Right kidney (tissue), 9 donors: ENCODE measurements at places on chromosomes 1 and 21.
A peak's percentile ranks its signal among the peaks of the same experiment; 100 is the strongest.

DNA sequence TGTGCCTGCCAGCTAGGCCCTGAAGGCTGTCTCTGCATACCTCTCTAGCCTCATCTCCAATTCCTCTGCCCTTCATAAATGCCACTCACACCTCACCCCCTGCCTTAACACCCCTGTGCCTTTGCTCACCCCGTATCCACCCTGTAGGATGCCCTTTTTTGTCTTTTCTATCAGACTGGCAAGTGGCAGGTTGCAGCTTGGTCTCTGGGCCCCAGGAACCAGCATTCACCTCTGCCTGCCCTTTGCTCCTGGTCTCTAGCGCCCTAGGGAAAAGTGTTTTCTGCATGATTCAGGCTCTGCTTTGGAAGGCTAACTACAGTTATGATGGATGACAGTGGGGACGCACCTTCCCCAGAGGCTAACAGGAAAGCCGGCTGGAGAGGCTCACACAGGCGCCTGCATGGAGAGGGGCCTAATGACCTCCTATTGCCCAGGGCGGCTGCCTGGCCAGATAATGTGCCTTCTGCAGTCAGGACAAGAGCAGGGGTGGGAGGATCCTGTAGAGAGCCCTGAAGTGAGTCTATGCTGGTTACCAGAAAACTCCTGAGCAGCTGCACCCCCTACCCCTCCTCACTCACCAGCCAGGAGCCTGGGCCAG is 11.2 kb downstream of the KANK4 start:
- DNase-seq: no peak

GRCh38 chr1:22104865-22105437 is 37.9 kb downstream of the WNT4 start:
- DNase-seq: no peak

DNA sequence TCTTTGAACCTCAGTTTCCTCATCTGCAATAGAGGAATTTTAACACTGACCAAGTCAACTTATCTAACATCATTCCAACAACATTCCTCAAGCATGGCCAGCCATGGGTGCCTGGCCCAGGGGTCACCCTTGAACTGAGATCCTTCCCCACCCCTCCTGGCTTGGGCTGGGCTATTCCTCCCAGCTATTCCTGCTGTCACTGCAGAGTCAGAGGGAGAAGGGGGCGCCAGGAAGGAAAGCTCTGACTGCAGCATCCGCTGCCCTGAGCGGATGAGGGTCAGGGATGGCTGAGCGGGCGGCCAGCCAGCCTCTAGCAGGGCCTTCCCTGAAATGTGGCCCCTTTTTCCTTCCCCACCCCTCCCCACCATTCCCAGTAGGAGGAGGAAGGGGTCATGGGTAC is 3.1 kb downstream of the TINAGL1 start:
- peak; percentile 56 for DNase-seq

DNA sequence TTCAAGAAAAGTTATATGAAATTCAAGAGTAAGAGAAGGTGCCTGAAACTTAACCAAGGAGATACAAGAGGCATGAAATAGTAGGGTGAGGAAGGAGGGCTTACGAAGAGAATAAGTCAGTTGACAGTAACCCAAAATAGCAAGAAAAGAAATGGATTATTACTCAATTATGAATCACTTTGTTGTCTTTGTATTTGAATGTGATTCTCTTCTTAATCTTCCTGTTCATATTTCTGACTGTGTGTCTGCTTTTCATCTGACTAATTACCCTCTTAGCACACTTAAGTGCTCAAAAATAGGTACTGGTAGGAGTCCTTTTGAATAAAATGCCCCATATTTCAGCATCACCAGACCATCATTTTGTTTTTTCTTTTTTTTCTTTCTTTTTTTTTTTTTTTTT is 39.4 kb downstream of the GLMN start:
- DNase-seq: no peak

GRCh38 chr1:11156963-11157362 is 32.2 kb upstream of the ANGPTL7 start:
- DNase-seq: peak; percentile 33

GRCh38 chr1:51336711-51337110 is 6.3 kb upstream of the TTC39A start:
- no peak for DNase-seq

GRCh38 chr1:56002231-56002630 is 577.1 kb downstream of the PLPP3 start:
- DNase-seq: no peak

GRCh38 chr1:30725450-30726095 is 2.2 kb upstream of the MATN1 start:
- DNase-seq: no peak

- no peak for DNase-seq
These were observed 11.7 kb downstream of the SLC19A1 start for GRCh38 chr21:45530423-45531113.

DNA sequence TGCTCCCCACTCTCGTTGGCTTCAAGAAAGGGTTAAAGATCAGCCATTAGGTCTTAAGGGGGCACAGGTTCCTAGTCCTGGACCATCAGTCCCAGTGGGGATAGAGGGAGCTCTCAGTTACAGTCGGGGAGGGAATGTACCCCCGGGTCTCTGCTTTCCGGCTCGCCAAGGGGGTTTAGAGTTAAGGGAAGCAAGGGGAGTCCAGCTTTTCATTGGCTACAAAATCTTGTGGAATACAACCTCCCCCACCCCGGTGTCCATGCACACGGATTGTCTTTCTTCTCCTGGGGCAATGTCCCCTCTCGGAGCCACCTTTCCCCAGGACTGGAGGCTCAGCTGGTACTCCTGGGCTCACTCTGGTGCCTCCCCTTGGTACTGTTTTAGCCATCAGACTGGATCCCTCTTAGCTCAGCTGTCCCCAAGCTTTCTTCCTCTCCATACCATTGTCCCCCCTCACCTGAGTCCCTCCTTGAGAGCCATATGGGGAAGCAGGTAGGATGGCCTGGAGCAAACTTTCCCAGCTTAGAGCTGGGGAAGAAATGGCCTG is at the start of gene A3GALT2:
TSS of gene A3GALT2 (minus strand) at position 480 of the 547 bp plus-strand sequence. CDS start at position 480, 0 bp downstream.
- DNase-seq: no peak

- DNase-seq: no peak
These were observed 17.8 kb downstream of the OR2B11 start for GRCh38 chr1:247440001-247440620.

DNA sequence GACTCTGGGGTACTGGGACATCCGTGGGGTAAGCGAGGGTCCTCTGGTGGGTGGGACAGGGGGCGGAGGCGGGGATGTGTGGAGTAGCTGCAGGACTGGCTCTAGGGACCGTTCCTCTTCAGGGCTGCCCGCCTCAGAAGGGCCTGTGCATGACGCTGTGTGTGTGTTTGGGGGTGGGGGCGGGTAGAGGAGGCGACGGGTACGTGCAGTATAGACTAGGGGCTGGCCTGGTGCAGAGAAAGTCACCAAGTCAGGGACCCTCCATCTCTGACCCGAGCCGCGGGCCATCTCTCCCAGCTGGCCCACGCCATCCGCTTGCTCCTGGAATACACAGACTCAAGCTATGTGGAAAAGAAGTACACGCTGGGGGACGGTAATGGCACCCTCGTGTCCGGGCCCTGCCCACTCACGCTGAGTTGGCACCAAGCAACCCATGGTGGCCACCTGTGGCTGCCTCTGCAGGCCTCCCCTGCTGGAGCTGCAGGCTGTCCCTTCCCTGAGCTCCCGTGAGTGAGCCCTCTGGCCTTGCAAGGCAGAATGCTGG is 342 bp downstream of the GSTM5 start:
- DNase-seq: no peak

- peak; percentile 75 for DNase-seq
These were observed 582 bp downstream of the SLC37A1 start for GRCh38 chr21:42513985-42514882.

GRCh38 chr1:111205714-111206050 is 5.2 kb upstream of the DENND2D start:
- DNase-seq: no peak

DNA sequence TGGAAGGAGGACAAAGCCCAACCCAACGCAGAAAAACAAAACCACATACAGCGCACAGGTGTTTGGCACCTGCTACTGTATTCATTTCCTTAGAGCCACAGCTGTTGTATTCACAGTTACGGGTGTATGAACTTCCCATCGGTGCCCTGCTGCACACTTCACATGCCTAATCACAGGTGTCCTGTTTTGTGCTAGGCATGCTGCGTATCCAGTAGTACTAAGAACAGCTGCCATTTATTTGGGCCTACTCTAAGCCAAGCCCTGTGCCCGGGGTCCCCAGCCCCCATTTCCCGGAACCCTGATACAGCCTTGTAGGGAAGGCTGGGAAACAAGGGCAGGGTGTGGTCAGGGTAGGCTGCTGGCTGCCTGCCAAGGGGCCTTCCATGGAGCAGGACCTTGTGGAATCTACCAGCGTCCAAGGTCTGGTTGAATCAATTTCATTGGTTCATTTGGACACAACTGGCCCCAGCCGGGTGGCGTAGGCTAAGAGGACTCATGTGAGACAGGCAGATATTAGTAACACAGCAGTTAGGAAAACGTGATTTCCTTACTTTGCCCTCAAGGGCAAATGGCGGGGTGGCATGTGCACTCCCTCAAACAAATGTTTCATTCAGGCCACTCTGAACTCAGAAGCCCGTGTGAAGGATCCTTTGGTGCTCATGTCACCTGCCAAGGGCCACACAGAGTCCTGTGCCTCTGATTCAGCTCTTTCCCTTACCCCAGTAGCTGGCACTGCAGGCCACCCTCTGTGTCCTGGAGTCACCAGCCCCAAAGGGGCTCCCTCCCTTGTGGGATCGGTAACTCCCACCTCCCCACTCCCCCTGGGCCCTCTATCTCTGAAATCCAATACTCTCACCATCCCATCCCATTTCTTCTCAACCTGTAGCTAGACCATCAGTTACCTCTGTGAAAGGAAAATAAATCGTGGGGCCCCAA is 986 bp upstream of the RNF186 start:
- no peak for DNase-seq

GRCh38 chr1:184462155-184462554 is 75.3 kb downstream of the C1orf21 start:
- DNase-seq: no peak

DNA sequence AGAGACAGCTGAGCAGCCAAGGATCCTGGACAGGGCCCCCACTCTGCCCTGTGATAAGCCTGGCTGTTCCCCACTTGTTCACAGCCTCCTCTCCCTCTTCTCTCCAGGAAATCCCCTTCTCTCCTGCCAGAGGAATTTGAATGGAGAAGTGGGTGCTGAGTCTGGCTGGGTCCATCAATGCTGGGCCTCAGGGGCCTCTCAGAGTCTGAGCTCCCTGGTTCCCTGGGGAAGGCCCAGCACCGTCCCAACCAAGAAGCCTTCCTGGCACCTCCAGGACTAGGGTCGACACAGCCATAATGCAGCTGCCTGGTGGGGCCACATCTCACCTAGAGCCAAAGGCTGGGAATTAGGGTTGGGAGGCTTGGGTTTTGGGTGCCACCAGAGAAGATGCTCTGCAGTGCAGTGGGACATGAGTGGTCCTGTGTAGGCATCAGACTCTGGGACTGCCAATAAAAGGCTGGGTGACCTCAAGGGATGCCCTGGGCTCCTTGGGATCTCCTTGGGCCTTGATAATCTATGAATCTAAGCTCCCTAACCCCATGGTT is 2.5 kb downstream of the MYBPH start:
- DNase-seq: no peak

- no peak for DNase-seq
These were observed 92.0 kb downstream of the CNIH3 start for GRCh38 chr1:224707843-224708725.

DNA sequence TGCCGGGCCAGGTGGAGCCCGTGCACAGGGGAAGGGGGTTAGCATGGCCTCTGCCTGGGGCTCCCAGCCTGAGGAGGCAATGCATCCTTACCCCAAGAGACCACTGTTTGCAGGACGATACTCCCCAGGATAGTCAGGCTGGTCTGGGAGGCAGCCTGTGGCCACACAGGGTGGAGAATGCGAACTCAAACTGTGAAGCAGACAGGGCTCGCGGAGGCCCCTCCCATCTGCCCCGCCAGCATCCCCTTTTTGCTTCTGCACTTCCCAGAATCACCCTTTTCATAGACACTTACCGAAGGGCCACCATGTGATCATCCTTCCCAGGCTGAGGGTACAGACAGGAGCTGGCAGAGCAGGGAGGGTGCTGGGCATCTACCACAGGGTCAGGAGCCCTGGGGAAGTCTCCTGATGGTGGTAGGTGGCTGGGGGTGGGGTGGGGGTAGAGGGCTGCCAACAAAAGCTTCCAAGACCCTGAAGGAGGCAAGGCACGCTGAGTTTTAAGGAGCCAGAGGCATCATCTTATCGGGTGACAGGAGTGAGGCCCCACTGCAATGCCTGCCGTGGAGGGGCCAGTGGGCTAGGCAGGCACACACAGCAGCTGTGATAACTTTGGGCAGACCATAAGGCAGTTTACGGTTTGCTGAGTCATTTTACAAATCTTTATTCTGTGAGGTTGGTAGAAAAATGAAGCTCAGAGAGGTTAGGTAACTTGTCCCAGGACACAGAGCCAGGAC is 31.3 kb upstream of the BTG2 start:
- no peak for DNase-seq

GRCh38 chr1:180096584-180097325 is 57.9 kb upstream of the QSOX1 start:
- DNase-seq: no peak

DNA sequence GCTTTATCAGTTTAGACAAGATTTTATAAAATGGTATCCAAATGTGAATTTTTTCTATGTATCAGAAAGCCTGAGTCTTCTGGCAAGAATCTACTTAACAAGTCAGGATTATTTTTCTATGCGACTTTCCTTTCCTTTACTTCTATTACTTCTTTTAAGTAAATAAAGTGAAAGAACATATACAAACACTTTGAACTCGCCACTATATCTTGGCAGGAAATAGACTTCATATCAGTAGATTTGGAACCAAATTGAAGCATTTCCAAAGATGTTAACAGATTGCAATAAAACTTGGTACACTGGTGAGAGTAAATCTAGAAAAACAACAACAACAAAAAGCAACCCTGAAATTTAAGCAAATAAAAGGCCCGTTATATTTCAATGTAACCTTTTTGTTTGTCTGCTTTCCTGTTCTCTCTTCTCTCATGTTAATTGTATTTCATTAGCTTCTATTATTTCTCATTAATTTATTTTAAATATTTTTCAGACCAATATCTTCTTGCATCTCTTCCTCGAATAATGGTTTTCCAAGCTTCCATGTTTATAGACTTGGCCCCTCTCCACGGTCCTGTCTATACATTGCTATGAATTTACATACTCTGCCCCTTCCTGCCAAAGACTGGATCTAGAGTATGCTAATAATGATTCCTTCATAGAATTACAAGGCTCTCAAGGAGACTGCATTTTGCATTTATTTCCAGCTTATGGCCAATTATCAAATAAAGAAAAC is 843.6 kb downstream of the ADGRL2 start:
- DNase-seq: no peak

DNA sequence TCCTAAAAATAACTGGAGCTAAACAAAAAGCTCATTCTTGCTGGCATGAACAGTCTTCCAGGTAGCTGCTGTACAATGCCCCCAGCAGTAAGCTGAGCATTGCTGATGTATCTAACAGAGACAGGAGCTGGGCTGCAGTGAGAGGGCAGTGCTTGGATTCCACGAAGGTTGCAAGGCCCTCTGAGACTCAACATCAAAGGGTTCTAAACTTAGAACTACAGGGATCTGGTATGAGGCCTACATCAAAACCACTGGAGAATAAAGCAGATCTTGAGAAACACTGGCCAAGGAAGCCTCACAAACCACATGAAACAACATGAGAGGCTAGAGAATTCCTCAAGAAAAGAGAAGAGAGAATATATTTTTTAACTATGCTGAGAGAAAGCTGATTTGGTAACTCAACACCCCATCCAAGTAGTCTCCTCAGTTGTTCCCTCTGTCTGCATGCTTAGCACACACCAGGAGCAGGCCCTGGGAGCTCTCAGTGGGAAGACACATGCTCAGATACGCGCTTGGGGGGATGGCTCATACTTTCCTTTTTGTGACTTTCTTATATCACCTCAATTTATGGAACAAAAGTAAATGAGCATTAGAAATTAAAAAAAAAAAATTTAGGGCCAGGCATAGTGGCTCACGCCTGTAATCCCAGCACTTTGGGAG is 27.7 kb downstream of the DSTYK start:
- DNase-seq: no peak

GRCh38 chr1:205042911-205043806 is at the start of gene CNTN2:
TSS of gene CNTN2 (plus strand) at chr1:205043212. CDS start at chr1:205053186, 9,974 bp downstream.
- DNase-seq: no peak
